ENCODE measurements at places on chromosomes 1 and 21. TPM values are rescaled to one million over a fixed set of nuclear protein-coding genes. Genes with fewer than 3 reads are reported as not detected.

Gene SHISA4
- 9.6 TPM for total RNA-seq

Gene GLMN
- 6.0 TPM for total RNA-seq

Gene IFNLR1
- total RNA-seq: not detected

Gene PTGFR
- 0.38 TPM for total RNA-seq

Gene THAP3
- 18.4 TPM for total RNA-seq

Gene TBX15
- 0.25 TPM for total RNA-seq

Gene ANKRD35
- total RNA-seq: 0.06 TPM

Gene TFF2
- total RNA-seq: not detected

Gene WDR64
- not detected for total RNA-seq

Gene RGS8
- under 0.01 TPM for total RNA-seq

Gene CTSE
- total RNA-seq: not detected

Gene GBP3
- total RNA-seq: 8.6 TPM

Gene ARHGEF16
- total RNA-seq: 0.94 TPM

Gene S100A8
- not detected for total RNA-seq

Gene PDC
- not detected for total RNA-seq

Gene SPRR2D
- total RNA-seq: not detected

Gene KIAA0319L
- total RNA-seq: 50.5 TPM

Gene CCDC190
- 0.38 TPM for total RNA-seq

Gene ASPM
- total RNA-seq: 26.7 TPM

Gene DIO1
- not detected for total RNA-seq

Gene FCRLA
- total RNA-seq: 0.06 TPM

Gene S100B
- total RNA-seq: not detected

Gene TRIM62
- total RNA-seq: 0.97 TPM

Gene APCS
- total RNA-seq: not detected

Gene CRP
- not detected for total RNA-seq

Gene LACTBL1
- not detected for total RNA-seq

Gene ZBTB37
- 6.2 TPM for total RNA-seq

Gene SELENBP1
- total RNA-seq: 2.4 TPM

Gene SPRR1A
- total RNA-seq: not detected

Gene RHCE
- total RNA-seq: 0.65 TPM

Gene TRMT13
- 8.3 TPM for total RNA-seq

Gene GPR153
- 3.1 TPM for total RNA-seq

Gene HSD3B2
- not detected for total RNA-seq

Gene SPATC1L
- 3.1 TPM for total RNA-seq

Gene PTGER3
- total RNA-seq: 0.16 TPM

Gene LCA5L
- total RNA-seq: 0.57 TPM

Gene RNF207
- total RNA-seq: 15.5 TPM

Gene ASAP3
- total RNA-seq: 10.8 TPM

Gene KCNT2
- 0.13 TPM for total RNA-seq

Gene XPR1
- total RNA-seq: 32.7 TPM

Gene SLAMF1
- not detected for total RNA-seq

Gene RRP15
- 6.0 TPM for total RNA-seq

Gene ESRRG
- total RNA-seq: not detected

Gene FCAMR
- total RNA-seq: not detected

Gene CLCA2
- total RNA-seq: not detected

Gene PRKAA2
- 2.5 TPM for total RNA-seq

Gene MIXL1
- 0.06 TPM for total RNA-seq

Gene PGLYRP4
- not detected for total RNA-seq

Gene SLAMF9
- total RNA-seq: not detected

Gene CELA3A
- not detected for total RNA-seq

Gene FAM3B
- total RNA-seq: not detected

Gene LCE3C
- total RNA-seq: not detected

Gene KRTAP19-1
- total RNA-seq: not detected

Gene C4BPA
- not detected for total RNA-seq

Gene CRYBG2
- not detected for total RNA-seq

Gene GUCA2B
- not detected for total RNA-seq

Gene VANGL2
- not detected for total RNA-seq

Gene TINAGL1
- 542 TPM for total RNA-seq

Gene ITSN1
- 31.2 TPM for total RNA-seq

Measured in bladder microvascular endothelial cell (primary cell).